Sciatic nerve (tissue), 2 donors: ENCODE measurements at places on chromosomes 2 and 18.

GRCh38 chr2:69644506-69644979 is 1.0 kb upstream of the AAK1 start:
- no peak for DNase-seq

DNA sequence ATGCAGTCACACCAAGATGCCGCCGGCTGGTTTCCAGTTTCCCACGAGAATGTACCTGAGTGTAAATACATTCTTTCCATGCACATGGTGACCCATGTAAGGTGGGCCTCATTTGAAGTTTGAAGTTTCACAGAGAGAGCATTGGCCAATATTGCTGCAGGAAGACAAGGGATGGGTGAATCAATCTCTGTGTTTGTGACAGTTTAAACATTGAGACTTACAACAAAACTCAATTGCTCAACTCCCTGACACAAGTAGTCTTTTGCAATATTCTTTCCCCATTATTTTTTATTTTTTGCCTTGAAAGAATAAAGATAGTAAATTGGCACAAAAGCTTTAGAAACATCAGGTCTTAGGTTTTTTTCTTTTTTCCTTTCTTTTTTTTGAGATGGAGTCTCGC is 5.1 kb downstream of the SERPINB2 start:
- DNase-seq = no peak

- no peak for DNase-seq
Measured at GRCh38 chr2:39093218-39093898, 27.5 kb downstream of the SOS1 start.

DNA sequence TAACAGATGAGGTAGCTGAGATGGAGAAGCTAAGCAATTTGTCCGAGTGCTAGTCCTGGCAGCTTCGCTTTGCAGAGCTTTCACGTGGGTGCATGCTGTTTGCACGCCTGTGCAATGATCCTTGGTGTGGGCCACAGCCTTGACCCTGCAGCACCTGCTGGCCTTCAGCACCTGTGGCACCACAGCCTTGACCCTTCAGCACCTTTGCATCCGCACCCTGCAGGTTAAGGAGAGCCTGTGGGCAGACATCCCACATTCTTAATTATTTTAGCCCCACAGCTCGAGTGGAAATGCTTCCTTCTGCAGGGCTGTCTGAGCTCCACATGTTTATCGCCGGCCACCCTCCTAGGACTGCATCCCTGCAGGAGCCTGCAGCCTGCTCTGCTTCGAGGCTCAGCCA is 19.3 kb downstream of the NCK2 start:
- DNase-seq = no peak

- DNase-seq = no peak
Measured at GRCh38 chr2:181304011-181304844, 153.0 kb upstream of the ITGA4 start.

DNA sequence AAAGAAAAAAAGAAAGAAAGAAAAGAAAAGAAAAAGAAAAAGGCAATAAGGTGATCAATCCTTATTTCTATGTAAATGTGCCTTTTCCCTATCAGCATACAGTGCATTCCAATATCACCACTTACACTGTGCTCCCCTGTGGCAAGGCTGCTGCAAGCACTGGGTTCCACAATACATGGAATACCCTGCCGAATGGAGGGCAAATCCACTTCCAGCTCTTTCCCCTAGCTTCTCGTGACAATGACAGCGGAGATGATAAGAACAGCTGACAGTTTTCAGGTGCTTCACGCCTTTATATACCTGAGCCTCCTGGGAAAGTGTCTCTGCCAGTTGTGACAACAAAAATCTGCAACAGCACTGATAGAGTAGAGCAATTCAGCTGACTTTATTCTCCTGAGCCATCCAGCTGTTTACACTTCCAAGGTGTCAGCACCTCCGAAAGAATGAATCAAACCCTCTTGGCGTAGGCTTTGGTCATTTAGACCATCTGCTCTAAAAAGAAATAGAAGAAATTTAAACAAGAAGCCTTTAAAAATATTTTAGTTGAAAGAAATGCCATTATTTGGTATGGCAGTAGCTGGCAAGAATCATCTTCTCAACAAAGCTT is 135.2 kb upstream of the RNF152 start:
- DNase-seq = no peak

DNA sequence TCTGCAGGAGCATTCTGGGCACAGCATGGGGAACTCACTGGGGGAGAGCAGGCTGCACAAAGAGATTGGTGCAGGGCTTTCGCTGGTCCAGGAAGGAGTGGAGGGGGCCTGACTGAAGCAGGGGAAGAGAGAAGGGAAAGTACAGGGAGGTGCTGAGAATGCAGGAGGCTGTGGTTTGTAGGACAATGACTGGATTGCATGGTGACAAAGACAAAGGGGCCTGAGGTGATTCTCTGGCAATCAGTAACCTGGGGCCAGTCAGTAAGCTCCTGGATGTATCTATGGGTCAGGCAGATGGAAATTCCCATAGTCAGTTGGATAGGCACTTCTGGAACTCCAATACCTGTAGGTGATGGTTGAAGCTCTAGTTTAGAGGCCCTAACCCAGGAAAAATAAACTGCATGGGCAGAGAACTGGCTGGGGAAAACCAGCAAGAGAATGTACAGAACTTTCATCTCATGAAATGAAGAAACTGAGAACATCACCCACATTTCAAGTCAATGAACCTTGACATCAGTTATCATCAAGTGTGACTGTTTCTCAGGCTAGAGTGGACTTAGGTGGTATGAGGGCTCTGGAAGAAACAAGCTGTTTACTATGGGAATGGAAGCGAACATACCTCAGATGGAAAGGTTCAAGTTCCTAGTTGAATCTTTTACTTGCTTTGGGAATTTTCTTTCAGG is 193.2 kb downstream of the TPGS2 start:
- no peak for DNase-seq

GRCh38 chr2:167293172-167293781 is 405.0 kb downstream of the XIRP2 start:
- DNase-seq = no peak
